ENCODE measurements at places on chromosomes 3 and 15.

GRCh38 chr15:50353975-50354837 is 792 bp downstream of the GABPB1 start:
- DNase-seq: peak; percentile 39

- DNase-seq: no peak
Observed at GRCh38 chr15:32901995-32902394, 184.2 kb downstream of the GREM1 start.

- no peak for DNase-seq
Observed at GRCh38 chr3:71089271-71089847, 494.2 kb downstream of the FOXP1 start.

GRCh38 chr15:88956906-88957305 is 43.7 kb upstream of the MFGE8 start:
- no peak for DNase-seq

- DNase-seq: no peak
Observed at GRCh38 chr15:68081869-68082505, 27.9 kb downstream of the PIAS1 start.

GRCh38 chr3:150519026-150519425 is 27.3 kb downstream of the SERP1 start:
- DNase-seq: no peak

GRCh38 chr3:194035406-194036138 is 100.4 kb upstream of the HES1 start:
- no peak for DNase-seq

GRCh38 chr3:169999433-169999832 is 32.8 kb downstream of the SEC62 start:
- DNase-seq: no peak

GRCh38 chr3:18010001-18010400 is 267.6 kb upstream of the TBC1D5 start:
- DNase-seq: no peak

DNA sequence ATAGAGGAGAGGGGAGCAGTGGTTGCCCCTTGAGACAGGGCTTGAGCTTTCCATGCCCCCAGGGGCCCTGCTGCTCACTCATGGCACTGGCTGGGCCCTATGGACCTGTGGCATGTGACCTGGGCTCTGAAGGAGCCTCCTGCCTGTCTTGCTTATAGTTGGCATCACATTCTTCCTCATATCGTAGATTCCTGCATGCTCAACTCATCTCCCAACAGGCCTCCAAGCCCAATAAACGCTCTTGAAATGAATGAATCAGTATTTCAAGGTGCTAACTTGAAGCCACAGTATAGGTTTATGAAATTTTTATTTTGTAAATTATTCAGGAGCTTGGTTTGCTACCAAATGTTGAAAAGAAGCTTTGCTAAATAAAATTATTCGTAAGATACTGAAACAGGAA is 93.3 kb upstream of the SLC7A14 start:
- DNase-seq: no peak

GRCh38 chr3:30078736-30079135 is 527.7 kb upstream of the TGFBR2 start:
- no peak for DNase-seq

DNA sequence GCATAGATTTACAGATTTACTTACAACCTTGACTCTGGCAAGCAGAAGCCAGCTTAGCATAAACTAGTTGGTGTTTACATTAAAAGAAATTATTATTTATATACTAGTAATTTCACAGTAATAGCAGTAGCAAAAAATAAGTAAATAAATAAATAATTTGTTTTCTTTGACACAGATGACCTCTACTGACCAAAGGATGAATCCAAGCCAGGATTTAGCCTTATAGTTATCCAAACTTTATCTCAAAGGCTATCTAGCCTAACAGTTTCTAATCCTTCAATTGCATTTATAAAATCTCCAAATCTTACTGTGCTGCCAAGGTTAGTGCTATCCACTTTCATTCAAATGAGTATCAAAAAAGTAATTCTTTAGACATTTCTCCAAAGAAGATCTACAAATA is 64.3 kb downstream of the FRMD5 start:
- no peak for DNase-seq

- DNase-seq: no peak
Observed at GRCh38 chr3:71172951-71173350, 410.6 kb downstream of the FOXP1 start.

DNA sequence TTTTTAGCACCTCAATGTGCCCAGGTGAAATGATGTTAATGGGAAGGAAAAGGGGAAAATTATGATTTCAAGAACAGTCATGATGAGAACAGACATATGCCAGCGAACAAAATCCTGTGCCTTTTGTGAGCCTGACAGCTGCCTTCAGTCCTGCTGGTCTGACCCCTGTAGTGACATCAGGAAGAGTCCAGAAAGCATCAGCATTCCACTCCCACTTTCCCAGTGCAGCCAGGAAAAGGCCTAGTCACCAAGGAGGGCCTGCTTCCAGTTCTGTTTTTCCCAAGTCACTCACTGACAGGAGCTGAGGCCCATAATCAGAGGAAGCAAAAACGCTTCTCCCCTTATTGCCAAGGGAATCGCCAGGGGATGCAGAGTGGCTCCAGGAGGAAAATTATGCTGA is 218.4 kb downstream of the ABHD5 start:
- DNase-seq: no peak

GRCh38 chr15:95911570-95912279 is 418.8 kb upstream of the NR2F2 start:
- DNase-seq: no peak

- DNase-seq: no peak
Observed at GRCh38 chr3:141058996-141059395, 7.8 kb downstream of the SPSB4 start.

DNA sequence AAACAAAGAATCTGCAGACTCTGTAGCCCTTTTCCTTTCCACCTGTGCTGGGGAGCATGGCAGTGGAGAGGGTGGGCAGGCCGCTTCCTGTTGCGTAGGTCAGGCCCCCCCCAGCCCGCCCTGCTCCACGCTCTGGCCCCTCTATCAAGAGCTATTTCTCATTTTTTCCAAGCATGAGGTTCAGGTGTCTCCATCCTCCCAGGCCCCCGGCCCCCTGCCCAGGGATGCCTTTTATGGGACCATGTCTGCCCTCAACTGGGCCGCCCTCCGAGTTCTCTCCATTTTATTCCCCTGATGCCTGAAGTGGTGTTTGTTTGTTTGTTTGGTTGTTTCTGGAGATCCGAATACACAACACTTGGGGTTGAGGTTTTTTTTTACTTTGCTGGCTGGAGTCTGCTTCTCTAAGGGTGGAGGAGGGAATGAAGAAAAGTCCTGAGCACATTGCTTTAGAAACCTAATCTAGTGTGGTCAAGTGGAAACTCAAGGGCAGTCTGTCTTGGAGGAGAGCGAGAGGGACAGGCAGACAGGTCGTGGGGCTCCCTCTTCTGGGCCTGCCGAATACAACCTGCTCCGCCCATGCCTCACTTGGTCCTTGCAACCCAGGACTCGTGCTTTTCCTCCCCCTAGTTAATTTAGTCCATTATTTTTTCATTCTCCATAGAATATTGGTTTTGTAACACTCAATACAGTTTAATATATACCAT is 176.5 kb upstream of the LYSMD4 start:
- DNase-seq: no peak

- DNase-seq: no peak
Observed at GRCh38 chr15:41849861-41850260, 11.2 kb downstream of the PLA2G4B start.

GRCh38 chr3:162538491-162538890 is 1041.9 kb downstream of the OTOL1 start:
- DNase-seq: no peak

DNA sequence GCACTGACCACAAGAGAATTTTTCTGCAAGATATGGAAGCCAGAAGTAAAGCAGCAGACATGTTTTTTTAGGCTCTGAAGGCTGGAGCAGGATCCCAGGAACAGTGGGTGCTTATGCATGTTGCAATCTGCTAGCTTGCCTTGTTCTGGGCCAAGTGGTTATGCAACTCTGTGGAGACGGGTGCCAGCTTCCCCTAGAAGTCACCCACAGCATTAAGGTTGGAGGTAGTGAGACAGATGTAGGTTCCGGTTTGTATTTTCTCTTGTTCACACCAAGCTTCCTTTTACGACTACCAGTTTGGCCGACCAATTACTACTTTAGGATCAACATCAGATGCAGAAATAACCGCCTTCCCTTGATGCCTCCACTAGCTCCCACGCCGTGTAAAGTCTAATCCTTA is 11.1 kb downstream of the DPH3 start:
- DNase-seq: no peak

GRCh38 chr3:557972-558371 is 361.4 kb downstream of the CHL1 start:
- no peak for DNase-seq

GRCh38 chr3:38595393-38595792 is 54.1 kb downstream of the SCN5A start:
- no peak for DNase-seq

GRCh38 chr3:141228395-141228794 is 3.2 kb upstream of the PXYLP1 start:
- no peak for DNase-seq

DNA sequence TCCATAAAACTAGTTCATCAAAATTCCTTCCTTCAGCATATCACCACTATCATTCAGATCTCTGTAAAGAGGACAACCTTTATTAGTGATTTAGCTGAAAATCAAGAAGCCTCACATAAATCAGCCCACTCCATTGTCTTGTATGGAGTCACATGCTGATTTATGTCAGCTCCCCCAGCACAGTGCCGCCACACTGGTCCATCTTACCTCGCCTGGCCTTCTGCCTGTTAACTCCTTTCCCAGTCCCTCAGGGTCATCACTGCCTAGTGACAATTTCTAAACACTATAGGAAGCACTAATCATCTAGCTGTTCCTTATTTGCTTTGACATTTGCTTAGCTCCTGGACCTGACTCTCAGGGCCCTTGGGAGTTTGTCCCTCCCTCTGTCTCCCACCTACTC is 75.4 kb downstream of the PLCL2 start:
- no peak for DNase-seq

- no peak for DNase-seq
Observed at GRCh38 chr15:40002295-40002694, 36.7 kb downstream of the SRP14 start.

- DNase-seq: no peak
Observed at GRCh38 chr3:102526865-102527264, 92.0 kb downstream of the ZPLD1 start.

GRCh38 chr15:66592505-66593218 is 26.9 kb upstream of the LCTL start:
- DNase-seq: no peak

- DNase-seq: no peak
Observed at GRCh38 chr15:50066202-50066601, 52.8 kb downstream of the ATP8B4 start.

DNA sequence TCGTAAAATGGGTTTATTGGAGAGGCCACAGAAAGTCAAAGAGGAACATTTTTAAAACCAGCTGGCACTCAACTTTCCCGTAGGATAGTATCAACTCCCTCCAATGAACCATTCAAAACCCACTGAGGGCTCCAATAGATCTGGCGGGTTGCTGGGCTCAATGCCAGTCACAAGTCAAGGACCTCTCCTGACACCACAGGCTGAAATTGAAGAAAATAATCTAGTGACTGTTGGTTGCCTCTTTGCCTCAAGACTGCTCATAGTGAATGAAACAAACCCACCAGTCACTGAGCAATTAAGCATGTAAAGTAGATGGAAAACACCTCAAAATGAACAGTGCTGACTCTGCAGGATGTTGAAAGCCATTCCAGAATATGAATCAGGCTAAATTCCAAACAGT is 500.6 kb upstream of the AGTR1 start:
- DNase-seq: no peak

GRCh38 chr3:94307588-94307987 is 244.7 kb downstream of the NSUN3 start:
- DNase-seq: no peak

DNA sequence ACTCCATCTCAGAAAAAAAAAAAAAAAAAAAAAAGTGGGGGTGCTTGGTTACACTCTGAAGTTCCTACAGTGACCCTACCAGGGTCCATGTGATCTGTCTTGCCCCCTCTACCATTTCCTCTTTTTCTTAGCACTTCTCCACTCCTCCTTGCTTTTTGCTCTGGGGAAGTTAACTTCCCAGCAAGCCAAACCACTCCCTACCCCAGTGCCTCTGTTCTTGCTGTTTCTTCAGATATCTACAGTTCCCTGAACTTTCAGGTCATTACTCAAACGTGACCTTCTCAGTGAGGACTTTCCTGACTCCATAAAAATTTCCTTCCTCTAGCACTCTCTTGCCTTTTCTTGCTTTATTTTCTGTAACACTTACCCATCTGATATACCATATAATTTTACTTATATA is 61.1 kb upstream of the GCNT3 start:
- no peak for DNase-seq

DNA sequence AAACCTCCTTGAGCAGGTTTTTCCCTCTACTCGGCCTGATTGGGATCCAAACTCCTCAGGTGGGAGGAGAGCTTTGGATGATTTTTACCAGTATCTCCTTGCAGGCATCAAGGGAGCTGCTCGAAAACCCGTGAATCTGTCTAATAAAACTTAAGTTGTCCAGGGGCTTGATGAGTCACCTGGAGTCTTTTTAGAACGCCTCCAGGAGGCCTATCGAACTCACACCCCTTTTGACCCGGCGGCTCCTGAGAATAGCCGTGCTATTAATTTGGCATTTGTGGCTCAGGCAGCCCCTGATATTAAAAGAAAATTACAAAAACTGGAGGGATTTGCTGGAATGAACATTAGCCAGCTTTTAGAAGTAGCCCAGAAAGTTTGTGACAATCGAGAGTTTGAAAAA is 41.6 kb downstream of the ZBTB11 start:
- DNase-seq: no peak

- no peak for DNase-seq
Observed at GRCh38 chr3:40985195-40985594, 214.1 kb upstream of the CTNNB1 start.

- no peak for DNase-seq
Observed at GRCh38 chr15:90914305-90915080, 11.4 kb downstream of the MAN2A2 start.

- no peak for DNase-seq
Observed at GRCh38 chr15:61750271-61751084, 309.8 kb downstream of the VPS13C start.

GRCh38 chr15:68208136-68208535 is 3.0 kb upstream of the CALML4 start:
- DNase-seq: no peak

DNA sequence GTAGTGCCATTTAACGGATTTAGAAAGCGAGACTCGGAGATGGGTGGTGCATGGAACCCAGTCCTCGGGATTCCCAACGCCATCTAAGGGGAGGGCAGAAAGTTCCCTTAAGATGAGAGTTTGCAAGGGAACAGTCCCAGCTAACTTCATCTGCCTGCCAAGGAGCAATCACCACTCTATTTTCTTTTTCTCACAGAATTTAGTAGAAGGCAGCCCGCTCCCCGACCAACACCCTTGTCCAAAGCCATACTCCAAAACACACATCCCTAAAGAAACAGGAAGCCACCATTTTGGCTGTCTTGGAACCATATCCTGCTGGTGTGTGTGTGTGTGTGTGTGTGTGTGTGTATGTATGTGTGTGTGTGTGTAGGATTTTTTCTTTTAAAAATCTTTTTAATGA is 7.1 kb upstream of the FGD5 start:
- DNase-seq: no peak

- no peak for DNase-seq
Observed at GRCh38 chr3:5071061-5071460, 51.0 kb upstream of the ARL8B start.
